CD4-positive, alpha-beta T cell treated with Interleukin-4 for 4 hours (primary cell): ENCODE measurements at places on chromosomes 4 and X.
A peak's percentile ranks its signal among the peaks of the same experiment; 100 is the strongest.

DNA sequence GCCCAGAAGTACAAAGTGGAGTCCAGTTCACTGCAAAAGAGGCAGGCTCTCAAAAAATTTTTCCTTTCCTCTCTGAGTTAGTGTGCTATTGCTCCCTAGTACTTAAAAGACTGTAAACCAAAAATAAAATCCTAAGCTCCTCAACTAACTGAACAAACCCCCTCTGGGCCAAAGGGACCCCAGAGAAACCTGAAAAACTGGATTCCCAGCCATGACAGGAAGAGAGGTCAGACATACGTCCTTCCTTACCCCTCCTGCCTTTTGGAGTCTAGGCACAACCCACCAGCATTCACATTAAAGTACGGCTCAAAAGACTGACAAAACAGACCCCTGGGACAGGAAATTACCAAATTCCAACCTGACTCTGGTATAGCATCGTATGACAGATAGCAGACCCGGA is 957.9 kb upstream of the PRKX start:
- no peak for DNase-seq

- DNase-seq = no peak
These were observed 918.7 kb upstream of the POU3F4 start for GRCh38 chrX:82589410-82589809.

- no peak for DNase-seq
These were observed 270.9 kb upstream of the GRIA3 start for GRCh38 chrX:122913134-122913533.

DNA sequence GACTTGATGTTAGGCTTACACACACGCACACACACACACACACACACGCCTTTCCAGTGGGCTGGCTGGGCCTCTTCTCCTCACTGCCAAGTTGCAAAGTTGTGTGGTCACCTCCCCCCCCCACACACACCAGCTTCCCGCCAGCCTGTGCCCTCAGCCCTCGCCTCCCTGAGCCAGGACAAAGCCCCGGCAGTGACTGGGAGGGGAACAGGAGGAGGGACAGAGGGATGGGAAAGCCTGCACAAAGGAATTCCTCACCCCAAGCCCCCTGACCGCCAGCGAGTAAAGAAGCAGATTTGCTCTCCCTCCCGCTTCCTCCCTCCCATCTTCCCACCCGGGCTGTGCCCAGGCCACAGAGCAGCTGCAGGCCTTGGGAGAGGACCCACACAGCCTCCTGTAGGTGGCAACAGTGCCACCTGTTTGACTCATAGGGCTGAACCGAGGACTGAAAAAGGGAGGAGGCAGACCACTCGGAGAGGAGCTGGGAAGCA is at the start of gene GDPD2:
GDPD2 (plus strand) TSS at position 464 of the 491 bp plus-strand sequence. CDS start 1,671 bp downstream, outside the sequence.
- no peak for DNase-seq

- no peak for DNase-seq
These were observed 5.6 kb downstream of the TMEM255A start for GRCh38 chrX:120305531-120306141.

- DNase-seq = no peak
These were observed 1050.4 kb downstream of the STIM2 start for GRCh38 chr4:27911047-27911446.

DNA sequence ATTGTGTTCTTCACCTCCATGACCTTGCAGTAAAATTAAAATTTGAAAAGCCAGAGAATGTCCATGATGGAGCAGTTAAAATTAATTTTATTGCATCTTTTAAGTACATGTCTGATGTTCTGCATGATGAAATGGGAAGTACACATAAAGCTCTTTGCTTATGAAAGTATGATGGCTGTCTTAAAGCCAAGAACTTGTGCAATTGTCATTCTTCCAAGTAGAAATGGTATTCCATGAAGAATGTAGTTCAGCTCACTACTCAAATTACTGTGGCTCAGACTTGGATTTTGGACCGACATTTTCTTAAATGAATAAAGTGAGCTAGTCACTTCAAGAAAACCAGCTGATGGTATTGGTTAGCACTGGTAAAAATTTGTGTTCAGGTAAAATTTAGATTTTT is 161.7 kb upstream of the CXCL13 start:
- DNase-seq = no peak

- no peak for DNase-seq
These were observed 141.3 kb downstream of the MGST2 start for GRCh38 chr4:139806929-139807328.

DNA sequence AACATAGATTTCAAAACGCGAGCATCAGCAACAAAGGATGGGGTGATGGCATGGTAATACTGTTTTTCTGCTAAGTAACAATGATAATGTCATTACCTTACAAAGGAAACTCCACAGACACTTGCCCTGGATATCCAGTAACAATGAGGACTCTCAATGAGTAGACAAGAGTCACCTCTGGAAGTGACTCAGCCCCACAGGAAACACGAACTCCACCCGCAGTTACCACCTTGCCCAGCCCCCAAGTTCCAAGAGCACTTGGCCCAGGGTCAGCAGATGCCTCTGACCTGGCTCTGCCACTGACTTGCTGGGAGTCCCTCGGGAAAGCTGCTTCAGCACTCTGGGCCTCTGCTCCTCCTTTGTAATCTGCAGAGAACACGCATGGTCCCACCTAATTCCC is 110.3 kb upstream of the MAP3K15 start:
- DNase-seq = peak; percentile 56

DNA sequence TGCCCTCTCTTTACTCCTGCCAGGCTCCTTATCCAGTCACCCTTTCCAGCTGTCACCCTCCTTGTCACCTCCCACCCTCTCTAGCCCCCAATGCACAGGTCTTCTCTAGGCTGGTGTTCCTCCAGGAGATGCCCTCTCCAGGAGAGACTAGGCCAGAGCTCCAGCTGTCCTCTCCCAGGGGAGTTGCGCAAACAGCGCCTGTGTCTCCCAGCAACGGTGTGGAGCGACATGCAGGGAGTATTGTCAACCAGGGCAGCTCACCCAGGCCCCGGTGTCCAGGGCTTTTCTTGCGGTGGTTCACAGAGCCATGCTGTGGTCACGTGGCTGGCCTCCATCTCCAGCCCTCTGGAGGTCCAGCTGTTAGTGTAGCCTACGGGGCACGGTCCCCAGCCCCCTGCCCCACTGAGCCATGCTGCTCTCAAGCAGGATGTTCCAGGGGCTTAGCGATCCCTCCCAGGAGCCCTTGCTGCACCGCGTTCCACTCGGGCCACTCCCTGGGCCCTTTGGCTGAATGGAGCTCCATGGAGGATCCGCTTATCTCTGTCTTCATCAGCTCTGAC is 34.8 kb downstream of the CCNQ start:
- no peak for DNase-seq

DNA sequence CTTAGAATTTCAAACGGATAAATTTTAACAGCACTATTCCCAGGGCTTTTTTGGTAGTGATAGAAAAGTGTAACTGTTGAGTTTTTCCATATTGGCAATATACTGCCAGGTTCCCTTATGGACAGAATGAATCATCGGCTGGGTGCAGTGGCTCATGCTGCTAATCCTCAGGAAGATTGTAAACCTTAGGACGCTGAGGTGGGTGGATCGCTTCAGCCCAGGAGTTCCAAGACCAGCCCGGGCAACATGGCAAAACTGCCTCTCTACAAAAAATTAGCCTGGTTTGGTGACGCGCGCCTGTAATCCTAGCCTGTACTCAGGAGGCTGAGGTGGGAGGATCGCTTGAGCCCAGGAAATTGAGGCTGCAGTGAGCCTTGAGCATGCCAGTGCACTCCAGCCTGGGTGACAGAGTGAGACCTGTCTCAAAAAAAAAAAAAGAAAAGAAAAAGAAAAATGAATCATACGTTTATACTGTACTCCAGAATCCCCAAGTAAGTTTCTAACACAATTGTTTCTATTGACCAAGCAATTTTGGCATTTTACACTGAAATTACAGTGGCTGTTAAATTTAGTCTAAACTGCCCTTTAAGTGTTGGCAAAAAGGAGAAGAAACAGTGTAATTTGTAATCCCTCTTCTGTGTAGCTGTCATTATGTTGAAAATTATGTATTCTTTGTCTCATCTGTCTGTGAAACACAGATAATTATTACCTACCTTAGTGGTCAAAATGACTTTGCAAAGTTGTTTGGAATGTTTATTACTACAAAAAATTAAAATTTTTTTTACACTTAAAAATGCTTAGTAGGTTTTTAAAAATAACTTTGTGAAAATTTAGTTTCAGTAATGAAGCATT is 1.8 kb downstream of the SLC30A9 start:
- no peak for DNase-seq

GRCh38 chr4:94507708-94508107 is 56.0 kb downstream of the PDLIM5 start:
- DNase-seq = no peak

- DNase-seq = peak; percentile 0
These were observed 852 bp upstream of the WDR44 start for GRCh38 chrX:118345045-118345463.

DNA sequence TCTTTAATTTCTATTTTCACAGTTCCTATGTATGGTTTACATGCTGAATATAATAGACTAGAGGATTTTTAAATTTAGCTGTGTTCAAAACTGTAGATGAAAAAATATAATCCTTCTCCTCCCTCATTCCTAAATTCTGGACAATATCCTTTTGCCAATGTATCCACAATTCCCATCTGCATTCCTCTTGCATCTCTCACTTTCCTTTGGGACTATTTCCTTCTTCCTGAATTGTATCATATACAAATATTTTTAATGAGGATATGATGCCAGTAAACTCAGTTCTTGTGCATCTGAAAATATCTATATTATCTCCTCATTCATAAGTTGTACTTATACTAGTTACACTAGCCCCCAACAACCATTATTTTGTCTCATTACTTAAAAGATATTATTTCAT is 46.7 kb downstream of the DDX60L start:
- no peak for DNase-seq

GRCh38 chrX:43175434-43175833 is 397.5 kb upstream of the PPP1R2C start:
- no peak for DNase-seq

DNA sequence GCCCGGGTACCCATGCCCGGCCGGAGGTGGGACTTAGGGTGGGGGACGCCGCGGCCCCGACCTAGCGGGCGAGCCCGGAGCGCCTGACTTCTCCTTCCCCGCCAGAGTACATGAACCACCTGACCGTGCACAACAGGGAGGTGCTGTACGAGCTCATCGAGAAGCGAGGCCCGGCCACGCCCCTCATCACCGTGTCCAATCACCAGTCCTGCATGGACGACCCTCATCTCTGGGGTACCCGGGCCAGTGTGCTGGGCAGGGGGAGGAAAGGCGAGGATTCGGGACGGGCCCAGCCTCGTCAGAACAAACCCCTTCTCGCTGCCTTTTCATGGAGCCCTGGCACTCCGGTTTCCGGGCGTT is 622 bp downstream of the TAFAZZIN start:
- DNase-seq = peak; percentile 59

DNA sequence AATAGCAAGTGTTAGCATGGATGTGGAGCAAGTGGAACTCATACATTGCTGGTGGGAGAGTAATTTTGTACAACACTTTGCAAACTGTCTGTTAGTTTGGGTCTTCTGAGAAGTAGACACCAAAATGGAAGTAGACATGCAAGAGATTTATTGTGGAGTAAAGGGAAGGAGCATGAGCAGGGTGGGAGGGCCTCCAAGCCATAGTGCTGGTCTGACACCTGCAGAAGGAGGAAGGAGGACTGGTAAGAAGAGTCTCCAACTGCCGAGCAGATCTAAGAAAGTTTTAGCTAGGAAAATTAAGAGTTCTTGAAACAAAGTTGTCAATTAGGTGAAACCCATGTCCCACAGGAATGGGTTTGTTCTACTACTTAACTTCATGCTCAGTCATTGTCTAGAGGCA is 64.0 kb upstream of the DDIT4L start:
- DNase-seq = no peak

- DNase-seq = no peak
These were observed at the start of gene PAGE2B for GRCh38 chrX:55074851-55075467. Gene PAGE2B, plus strand, starts transcription at chrX:55075030. Its CDS starts 1,012 bp downstream, at chrX:55076042.

- peak; percentile 4 for DNase-seq
These were observed 62.2 kb downstream of the NSUN7 start for GRCh38 chr4:40811956-40812355.

DNA sequence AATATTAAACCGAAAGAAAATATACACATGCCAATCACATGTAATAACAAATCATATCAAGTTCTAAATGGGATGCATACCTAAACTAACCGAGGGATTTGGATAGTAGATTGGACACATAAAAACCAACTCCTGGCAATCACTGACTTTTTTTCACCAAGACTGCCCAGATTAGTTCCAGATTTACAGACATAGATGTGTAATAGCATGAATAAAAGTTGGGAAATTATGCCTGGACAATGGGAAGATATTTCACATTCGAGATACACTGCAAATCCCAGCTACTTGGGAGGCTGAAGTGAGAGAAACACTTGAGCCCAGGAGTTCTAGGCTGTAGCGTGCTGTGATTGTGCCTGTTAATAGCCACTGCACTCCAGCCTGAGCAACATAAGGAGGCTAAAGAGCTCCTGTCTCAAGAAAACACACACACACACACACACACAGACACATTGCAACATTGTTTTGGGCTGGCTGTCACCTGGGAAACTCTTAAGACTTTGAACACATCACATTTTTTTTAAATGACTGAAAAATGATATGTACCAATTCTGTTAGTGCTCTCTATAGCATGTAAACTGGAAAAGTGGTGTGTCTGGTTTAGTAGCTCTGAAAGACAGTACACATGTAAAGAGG is 5.7 kb downstream of the RAB40A start:
- DNase-seq = no peak

GRCh38 chrX:38515291-38515690 is 46.1 kb upstream of the TSPAN7 start:
- DNase-seq = no peak

- DNase-seq = no peak
These were observed 147.7 kb upstream of the GRIA3 start for GRCh38 chrX:123036401-123036800.

DNA sequence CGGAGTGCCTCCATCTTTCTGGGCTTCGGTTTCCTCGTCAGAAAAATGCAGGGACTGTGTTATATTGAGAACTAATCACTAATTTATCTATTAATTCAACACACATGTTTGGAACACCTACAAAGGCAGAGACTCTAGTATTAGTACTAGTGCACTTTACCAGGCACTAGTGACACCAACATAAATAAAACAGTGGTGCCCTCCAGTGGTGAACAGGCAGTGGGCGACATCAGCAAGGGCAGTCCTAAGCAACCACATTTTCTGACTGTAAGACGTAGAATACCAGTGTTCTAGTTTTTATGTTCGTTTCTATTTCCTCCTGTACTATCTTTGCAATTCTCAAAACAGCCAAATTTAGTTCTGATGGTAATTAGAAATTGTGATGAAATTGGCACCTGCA is 69.1 kb upstream of the UCP1 start:
- peak; percentile 23 for DNase-seq
